Fibroblast of villous mesenchyme (primary cell): ENCODE measurements at places on chromosomes 6 and 20.

DNA sequence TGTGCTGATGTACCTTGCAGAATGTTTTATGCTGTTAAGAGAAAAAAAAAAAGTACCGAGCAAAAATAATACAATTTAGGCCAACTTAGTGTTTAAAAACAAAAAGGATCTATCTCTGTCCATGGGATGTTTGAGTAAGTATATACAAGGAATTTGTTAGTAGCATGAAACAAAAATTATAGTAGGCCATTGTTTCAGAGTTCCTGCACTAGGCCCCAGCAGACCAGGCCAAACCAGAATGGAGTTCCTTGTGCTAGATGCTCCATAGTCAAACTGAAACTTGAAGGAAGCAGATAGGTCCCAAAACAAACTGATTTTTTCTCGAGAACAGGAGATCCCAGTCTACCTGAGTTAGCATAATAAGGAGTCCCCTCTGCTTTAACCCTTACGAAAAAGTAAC lies 72.5 kb downstream of the SNX9 start:
- no peak for DNase-seq

DNA sequence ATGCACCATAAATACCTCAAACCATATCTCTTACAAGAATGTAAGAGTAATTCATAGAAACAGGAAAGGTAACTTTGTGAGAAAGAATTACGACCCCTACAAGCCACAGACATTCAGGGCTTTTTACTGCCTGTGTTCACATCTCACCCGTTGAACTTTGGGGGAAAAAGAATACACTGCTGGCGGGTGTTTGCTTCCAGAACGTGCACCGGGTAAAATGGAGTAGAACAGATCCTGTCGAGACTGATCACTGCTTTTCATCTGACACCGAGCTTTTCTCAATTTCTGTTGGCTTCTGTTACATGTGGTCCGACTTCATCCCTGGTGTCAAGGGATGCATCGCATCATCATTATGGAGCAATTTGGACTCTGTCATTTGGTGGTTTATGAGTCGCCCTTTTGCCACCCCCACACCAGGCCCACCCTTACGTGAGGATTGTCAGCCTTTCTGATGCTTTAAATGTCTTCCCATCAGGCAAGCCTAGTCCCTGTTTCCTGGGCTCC lies 219.2 kb upstream of the ZFP64 start:
- DNase-seq: peak; percentile 28

DNA sequence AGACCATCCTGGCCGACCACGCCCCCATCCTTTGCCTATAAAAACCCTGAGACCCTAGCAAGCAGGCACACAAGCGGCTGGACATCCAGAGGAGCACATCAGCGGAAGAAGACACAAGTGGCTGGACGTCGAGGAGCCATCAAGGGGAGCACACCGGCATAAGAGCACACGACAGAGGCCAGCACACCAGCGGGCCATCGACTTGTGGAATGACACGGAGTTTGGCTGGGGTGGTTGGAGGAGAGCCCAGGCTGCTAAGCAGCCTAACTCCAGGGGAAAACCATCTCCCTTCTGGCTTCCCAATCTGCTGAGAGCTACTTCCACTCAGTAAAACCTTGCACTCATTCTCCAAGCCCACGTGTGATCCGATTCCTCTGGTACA lies 44.8 kb upstream of the BCLAF1 start:
- DNase-seq: no peak

- DNase-seq: no peak
These were observed 414.5 kb upstream of the HSF2 start for GRCh38 chr6:121984956-121985355.

DNA sequence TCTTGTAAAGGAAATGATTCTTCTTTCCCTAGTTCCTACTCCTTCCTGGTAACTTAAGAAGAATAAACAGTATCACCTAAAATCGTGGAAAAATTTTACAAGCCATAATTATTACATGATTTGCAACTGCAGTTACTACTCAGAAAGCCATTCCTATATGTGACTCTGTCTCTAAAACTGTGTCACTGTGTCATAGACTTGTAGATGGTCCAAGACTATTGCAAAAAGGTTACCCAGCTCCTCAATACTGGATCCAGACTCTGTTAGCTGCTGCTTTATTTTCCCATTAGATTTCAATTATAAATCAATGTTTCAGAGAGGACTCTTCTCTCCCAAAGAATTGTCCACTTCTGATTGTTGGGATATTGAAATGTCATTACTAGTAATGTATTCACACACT lies 142.1 kb upstream of the STMND1 start:
- DNase-seq: no peak
